Thoracic aorta (tissue), 2 donors: ENCODE measurements at places on chromosomes 12 and 14.

- H3K36me3 ChIP-seq: no peaks in the 10 kb centered on the region
- H3K27me3 ChIP-seq: no peaks in the 10 kb centered on the region
These were observed 41.8 kb upstream of the FRMD6 start for GRCh38 chr14:51609955-51610283.

DNA sequence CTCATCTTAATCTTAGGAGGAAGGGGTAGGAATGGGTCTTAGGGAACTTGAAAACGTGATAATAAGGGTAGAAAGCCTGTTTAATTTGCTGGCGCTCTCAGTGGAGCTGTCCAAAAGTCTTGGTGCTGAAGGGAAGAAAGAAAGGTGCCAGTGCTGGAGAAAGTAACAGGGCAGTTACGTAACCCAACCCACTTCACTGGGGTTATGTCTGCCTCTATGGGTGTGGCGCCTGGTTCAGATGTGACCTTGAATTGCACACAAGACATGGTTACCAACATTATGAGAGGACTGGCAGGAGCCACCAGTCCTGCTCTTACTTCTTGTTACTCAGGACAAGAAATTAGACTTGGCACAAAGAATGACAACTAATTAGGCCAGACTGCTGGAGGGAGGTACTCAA lies 18.6 kb upstream of the GPATCH2L start:
- H3K27ac ChIP-seq: no peak overlapping the region
- no peaks in the 10 kb centered on the region for H3K36me3 ChIP-seq
- no peaks in the 10 kb centered on the region for H3K27me3 ChIP-seq
- H3K4me3 ChIP-seq: no peak overlapping the region
- no peak for DNase-seq

DNA sequence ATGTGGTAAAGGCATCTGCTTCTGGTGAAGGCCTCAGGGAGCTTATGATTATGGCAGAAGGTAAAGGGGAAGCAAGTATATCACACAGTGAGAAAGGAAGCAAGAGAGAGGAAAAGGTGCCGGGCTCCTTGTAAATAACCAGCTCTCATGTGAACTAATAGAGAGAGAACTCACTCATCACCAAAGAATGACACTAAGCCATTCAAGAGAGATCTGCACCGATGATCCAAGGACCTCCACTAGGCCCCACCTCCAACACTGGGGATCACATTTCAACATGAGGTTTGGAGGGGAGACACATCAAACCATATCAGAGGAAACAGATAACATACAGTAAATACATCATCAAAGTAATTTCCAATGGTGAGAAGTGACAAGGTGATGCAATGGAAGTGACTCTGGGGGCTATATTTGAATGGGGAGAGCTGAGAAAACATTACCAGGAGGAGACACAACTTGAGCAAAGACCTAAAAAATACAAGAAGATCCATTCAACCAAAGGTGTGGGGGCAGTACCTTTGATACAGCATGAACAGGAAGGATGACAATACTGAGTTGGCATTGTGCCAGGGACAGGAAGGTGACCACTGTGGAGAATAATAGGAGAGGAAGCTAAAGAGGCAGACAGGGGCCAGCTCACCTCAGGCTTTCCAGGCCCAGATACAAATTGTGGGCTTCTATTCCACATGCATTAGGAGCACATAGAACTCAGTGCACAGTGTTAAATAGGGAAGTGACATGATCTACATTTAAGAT lies 134.4 kb upstream of the GRIP1 start:
- H3K4me3 ChIP-seq: no peak overlapping the region
- no peaks in the 10 kb centered on the region for H3K27me3 ChIP-seq
- no peak overlapping the region for H3K27ac ChIP-seq
- no peak for DNase-seq

DNA sequence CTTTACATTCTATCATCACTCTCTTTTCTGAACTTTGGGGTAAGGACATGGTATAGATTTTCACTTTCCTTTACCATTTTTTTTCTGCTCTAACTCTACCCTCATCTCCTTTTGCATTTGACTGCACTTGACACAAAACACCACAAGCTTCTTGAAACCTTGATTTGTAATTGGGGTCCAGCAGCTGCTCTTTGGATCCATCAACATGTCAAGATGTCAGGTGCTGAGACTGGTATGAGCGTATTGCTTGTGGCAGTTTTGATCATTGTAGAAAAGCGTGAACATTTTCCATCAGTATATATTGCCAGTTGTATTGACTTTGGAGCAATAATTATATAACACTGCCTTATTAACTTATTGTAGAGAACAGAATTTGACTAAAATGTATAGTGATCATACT lies 838.6 kb downstream of the TRHDE start:
- H3K4me1 ChIP-seq: no peaks in the 10 kb centered on the region
- no peak for DNase-seq
- H3K27ac ChIP-seq: no peak overlapping the region
- H3K36me3 ChIP-seq: no peaks in the 10 kb centered on the region

GRCh38 chr12:26138860-26139259 lies 14.0 kb upstream of the BHLHE41 start:
- H3K36me3 ChIP-seq: no peaks in the 10 kb centered on the region
- H3K27ac ChIP-seq: no peak overlapping the region
